ENCODE measurements at places on chromosomes 2 and 18.

GRCh38 chr2:127678531-127678930, 3.2 kb upstream of the LIMS2 start:
- no peak for DNase-seq

DNA sequence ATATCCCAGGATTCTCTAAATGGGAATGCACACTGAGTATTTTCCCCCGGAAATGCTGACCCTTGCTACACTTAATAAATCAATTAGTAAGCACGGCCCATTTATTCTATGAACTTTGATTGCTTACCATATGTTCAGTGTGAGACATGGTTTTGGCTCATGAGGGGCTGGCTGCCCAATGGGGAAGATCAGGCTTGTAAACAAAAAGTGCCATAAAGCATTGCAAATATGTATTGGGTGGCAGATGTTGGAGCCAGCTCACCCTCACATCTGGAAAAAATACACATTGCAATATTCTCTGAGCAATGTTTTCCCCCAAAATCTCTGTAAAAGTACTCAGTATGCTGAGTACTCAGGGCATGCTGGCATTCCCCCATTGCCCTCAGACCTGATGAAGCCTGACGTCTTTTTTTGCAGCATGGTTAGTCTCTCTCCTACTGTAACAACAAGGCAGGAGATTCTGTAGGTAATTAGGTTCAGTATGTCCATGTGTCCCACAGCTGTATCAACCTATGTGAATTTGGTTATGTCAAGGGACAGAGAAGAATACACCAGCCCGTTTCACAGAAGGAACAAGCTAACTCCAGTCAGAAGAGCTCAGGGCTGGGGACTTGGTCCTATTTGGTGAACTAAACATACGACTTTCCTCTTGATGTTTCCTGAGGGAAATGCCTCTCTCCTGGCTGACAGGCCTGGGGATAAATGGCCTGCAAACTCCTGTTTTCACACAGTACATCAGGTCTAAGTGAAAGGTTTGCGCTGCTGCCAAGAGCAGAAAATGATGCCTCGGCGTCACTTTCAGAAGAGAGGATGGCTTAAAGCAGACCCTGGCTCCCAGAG, 202.4 kb downstream of the INSIG2 start:
- DNase-seq, result no peak

DNA sequence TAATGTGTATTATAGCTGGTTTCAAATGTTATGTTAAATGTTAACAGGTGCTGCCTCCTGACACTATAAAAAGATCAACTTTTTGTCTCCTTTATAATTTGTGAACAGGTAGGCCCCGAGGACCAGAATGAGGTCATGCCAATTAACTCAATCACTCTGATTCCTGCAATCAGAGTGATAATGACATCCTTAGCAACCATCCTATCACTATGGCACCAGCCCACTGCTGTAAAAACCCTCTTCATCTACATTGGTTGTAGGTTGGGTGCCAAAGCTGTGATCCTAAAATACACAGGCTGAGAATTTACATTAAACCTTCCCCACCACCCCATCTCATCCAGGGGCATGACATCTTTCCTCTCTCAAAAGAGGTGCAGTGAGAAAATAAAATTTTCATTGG, 103.5 kb downstream of the CPO start:
- DNase-seq, result no peak

GRCh38 chr2:186349508-186349907, 136.6 kb upstream of the ZC3H15 start:
- peak; percentile 42 for DNase-seq

DNA sequence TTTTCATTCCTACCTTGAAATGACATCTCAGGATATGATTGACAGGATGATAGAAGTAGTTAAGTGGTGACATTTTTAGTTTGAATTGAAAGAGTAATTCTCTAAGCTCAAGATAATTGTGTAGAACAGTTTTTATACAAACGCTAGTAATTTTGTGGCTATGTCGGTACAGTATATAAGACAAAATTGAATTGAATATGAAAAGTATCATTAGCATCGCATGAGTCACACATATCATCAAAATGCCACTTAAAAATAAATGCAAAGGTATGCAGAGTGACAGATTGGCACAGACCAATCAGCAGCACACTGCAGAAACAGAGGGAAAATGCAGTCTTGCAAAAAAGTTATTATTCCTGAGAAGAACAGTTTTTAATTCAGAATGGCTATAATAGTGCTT, 608.2 kb upstream of the NETO1 start:
- DNase-seq, result no peak

DNA sequence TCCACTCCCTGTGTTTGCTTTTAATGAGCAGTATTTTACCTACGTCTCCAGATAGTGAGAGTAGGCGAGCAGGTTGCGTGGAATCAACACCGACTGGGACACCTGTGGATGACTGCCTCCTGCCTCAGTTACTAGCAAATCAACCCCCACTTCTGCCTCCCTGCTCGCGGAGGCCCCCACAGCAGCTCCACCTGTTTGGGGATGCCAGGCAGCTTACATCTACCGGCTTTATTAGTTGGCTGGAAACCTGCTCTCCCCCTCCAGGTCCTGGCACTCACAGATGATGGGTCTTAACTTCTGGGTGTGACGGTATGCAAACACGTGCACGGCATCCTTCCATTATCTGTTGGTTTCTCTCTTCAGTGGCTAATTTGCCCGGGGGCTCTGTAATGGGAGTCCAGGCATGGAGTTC, 164.4 kb upstream of the SESTD1 start:
- peak; percentile 35 for DNase-seq

DNA sequence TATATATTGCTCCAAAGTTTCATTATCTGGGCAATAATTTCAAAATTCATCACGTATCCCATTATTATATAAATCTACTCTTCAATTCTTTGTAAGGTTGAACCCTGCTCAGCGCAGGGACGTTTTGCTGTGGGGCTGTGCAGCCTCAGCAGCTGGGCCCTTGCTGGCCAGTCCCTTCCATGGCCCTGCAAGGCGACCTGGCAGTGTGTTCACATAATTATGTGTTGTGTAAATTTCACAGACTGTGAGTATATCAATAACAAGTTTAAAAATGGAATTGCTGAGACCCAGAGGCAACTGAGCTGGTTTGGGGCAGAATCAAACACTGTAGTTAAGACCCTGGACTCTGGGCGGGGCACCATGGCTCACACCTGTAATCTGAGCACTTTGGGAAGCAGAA, 16.1 kb upstream of the MAL start:
- DNase-seq, result no peak

- DNase-seq, result no peak
Measured at GRCh38 chr18:49031511-49032188, 80.9 kb upstream of the SMAD7 start.

DNA sequence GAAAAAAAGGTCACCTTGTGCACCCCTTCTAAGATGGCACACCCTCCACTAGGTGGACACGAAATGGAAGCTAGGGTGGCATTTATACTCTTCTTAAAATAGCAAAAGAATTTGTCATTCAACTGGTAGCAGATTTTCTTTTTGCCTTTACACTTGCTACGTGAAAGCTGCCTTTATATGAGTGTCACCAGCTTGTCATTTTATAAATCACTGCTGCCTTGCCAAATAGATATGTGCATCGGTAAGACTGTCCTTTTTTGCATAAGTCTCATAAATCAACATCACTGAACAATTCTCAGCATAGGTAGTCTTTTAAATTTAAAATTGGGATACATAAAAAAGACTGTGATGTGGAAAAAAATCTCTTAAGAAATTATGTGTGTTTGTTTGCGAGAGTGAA, 764.1 kb downstream of the TDRD15 start:
- no peak for DNase-seq

DNA sequence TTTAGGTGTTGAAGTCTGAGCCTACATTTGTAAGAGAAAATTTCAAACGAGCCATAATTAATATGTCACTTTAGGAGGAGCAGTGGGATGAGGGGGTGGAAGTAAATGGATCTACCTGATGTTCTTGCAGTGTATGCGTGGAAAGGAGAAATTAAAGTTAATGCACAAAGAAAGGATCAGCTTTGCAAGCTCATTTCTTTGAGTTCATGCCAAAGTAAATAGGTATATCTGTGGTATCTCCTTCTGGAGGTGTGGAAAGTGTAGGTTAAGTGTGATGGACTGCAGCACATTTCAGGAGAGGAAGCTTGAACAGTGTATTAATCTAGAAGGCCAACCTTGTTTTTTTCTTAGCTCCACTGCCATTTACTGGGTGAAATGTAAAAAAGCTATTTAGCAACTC, 307.5 kb upstream of the ZEB2 start:
- DNase-seq, result no peak

DNA sequence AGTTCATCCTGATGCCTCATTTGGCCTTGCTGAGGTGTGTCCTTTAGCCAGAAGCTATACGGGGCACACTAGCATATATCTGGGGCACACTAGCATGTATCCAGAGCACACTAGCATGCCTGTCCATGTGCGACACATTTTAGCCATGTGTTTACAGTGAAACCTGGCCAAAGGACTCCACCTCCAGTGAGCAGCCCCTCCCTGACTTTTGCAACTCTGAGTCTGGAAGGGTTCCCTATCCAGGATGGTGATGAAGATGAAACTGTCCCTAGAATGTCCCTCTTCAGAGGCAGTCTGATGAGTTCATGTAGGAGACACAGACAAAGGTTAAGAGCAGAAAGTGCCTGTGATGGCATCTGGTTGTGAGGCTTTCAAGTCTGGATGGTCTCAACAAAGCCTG, 61.4 kb upstream of the LGALSL start:
- DNase-seq, result no peak

DNA sequence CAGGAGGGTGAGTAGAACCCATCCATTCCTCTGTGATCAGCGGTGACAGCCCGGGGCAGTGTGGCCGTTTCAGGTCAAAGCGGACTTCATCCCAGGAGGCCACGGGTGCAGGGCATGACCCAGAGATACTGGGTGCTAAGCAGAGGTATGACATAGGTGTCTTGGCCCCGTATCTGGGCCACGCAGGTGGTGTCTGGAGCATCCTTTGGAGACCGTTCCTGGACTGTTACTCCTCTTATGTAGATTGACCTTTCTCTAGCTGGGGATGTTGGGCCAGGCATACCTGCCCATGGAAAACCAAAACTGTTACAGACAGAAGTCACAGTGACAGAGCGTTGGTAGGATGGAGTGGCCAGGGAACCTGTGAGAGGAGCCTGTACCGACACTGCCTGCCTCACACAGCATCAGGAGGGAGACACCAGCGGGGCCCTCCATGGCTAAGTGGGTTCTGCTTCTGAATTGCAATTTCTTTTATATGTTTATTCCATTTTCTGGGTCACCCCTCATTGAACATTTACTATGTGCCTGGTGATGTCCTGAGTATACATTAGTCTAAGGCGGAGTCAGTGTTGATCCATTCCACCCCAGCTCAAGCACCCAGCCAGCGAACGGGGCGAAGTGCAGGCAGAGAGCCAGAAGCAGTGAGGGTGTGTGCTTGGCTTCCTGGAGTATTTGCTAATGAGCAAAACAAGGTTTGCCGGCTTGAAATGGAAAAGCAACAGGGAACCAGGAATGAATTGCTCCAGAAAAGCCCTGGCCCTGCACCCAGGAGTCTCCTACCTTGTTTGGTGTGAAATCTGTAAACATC, 141.7 kb downstream of the SH3RF3 start:
- DNase-seq, result no peak
